ENCODE measurements at places on chromosomes 13 and 19.
A peak's percentile ranks its signal among the peaks of the same experiment; 100 is the strongest.

DNA sequence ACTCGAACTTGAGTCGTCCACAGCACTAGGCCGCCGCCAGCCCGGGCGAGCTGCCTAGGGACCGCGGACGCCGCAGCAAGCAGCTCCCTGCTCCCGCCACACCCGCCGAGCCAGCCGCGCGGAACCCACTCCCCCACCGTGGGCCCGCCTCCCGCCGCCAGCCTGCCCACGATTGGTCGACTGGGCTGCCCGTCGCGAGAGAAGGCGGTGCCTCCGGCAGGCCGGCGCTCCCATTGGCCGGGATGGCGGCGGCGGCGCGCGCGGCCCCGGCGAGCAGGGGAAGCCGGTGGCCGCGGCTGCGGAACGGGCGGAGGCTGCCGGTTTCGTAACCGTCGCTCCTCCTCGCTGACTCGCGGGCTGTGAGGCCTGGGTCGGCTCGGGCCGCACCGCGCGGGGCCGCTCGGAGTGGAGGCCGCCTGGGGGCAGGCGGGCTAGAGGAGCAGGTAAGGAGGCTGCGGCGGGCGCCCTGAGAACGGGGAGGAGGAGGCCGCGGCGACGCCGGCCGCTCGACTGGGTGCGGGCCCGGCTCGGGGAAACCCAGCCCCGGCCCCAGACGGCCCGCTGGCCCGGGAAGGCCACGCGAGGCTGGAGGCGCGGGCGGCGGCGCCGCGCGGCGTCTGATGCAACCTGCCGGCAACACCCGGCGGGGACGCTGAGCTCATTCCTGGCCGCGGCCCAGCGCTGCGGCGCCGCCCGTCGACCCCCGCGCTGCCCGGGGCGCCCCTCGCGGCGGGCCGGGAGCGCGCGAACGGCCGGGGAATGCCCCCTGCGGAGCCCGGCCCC, at the start of gene CEBPG:
CEBPG (plus strand) TSS at position 257 of the 783 bp plus-strand sequence. CDS start 5,531 bp downstream, outside the sequence.
- DNase-seq = peak; percentile 93

DNA sequence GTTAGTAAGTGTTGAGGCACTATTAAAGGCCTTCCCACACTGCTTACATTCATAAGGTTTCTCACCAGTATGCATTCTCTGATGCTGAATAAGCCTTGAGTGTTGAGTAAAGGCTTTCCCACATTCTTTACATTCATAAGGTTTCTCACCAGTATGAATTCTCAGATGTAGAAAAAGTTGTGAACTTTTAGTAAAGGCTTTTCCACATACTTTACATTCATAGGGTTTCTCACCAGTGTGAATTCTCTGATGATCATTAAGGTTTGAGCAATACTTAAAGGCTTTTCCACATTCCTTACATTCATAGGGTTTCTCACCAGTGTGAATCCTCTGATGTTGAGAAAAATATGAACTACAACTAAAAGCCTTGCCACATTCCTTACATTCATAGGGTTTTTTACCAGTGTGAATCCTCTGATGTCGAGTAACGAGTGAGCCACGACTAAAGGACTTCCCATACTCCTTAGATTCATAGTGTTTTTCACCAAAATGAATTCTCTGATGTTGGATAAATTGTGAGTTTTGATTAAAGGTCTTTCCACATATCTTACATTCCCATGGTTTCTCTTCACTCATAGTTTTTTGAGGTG, 24.2 kb downstream of the ZNF829 start:
- DNase-seq = no peak

DNA sequence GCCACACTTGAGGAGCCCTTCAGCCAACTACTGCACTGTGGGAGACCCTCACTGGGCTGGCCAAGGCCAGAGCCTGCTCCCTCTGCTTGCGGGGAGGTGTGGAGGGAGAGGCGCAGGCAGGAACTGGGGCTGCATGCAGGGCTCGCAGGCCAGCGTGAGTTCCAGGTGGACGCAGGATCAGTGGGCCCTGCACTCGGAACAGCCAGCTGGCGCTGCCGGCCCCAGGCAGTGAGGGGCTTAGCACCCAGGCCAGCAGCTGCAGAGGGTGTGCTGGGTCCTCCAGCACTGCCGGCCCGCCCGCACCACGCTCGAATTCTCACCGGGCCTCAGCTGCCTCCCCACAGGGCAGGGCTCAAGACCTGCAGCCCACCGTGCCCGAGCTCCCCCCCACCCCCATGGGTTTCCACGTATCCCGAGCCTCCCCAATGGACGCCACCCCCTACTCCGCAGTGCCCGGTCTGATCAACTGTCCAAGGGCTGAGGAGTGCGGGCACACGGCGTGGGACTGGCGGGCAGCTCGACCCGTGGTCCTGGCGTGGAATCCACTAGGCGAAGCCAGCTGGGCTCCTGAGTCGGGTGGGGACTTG, 1293.8 kb upstream of the PCDH9 start:
- no peak for DNase-seq

DNA sequence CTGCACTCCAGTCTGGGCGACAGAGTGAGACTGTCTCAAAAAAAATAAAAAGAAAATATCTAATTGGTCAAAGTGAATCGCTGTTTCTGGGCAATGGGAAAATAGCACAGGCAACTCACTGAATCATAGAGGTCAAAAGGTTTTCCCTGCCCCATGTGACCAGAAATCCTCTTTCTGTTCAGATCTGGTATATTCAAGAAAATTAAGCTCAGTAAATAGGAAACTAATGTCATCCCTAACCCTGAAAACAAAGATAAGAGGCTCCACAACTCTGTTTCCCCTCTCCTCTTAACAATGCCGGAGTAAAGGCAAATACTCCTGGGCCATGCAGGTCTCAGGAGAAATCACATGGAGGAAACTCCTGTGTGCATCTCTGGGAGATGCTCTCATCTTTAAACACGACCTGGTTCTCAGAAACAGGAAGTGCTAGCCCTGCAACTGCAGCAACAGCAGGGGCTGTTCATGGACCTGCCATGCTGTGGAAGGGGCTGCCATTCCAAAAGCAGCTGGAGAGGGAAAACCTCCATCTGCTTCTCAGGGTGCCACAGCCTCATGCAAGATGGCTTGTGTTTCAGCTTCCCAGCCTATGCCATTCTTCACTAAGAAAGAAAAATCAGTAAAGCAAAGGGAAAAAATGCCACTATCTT, 47.5 kb upstream of the SLC7A9 start:
- no peak for DNase-seq

- DNase-seq = no peak
Measured at GRCh38 chr13:51291341-51291740, 48.1 kb upstream of the SERPINE3 start.

DNA sequence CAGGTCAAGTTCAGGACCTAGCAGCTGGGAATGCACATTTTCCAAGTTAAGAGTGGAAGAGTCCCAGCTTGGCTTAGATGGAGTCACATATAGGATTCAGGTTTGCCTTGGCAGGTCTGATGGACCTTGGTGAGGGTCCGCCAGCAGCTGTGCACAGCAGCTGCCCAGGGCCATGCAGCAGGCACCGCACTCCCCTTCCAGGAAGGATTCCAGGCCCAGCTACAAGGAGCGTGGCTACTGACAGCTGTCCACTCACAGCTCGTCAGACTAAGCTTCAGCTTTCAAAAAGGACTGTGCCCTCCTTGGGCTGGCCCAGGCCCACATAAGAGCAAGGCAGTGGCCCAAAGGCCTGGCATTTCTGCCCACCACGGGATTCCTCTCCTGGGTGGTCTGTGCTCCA, 68.4 kb downstream of the ALOX5AP start:
- no peak for DNase-seq

GRCh38 chr13:49403996-49404702, 39.7 kb downstream of the CAB39L start:
- DNase-seq = no peak

GRCh38 chr19:42480335-42481095, 37.8 kb upstream of the CXCL17 start:
- DNase-seq = peak; percentile 3

DNA sequence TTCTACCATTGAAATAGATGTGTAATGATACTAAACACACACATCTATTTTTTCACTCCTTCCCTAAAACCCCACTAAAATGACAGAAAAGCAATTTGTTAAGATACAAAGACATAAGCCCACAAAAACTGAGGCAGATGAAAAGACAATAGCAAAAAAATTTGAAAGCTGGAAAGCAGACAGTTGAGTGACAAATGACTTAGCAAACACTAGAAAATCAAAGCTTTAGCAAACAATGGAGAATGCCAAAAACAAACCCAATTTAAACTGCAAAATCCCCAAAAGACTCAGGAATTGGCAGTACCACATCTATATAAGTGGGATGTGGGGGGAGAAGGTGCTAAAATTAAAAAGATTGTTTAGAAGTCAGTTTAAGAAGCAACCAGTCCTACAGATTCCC, 9.5 kb downstream of the TSC22D1 start:
- no peak for DNase-seq

GRCh38 chr19:43735957-43736356, 18.8 kb downstream of the SMG9 start:
- no peak for DNase-seq

- DNase-seq = no peak
Measured at GRCh38 chr19:16607819-16608218, 20.2 kb downstream of the MED26 start.

GRCh38 chr13:48210178-48210577, 22.8 kb upstream of the ITM2B start:
- no peak for DNase-seq

GRCh38 chr13:20667857-20668437, 35.6 kb upstream of the IL17D start:
- no peak for DNase-seq

- DNase-seq = peak; percentile 10
Measured at GRCh38 chr13:20525144-20525600, 485 bp downstream of the CRYL1 start.

GRCh38 chr19:30497034-30497433, 124.8 kb downstream of the ZNF536 start:
- no peak for DNase-seq

DNA sequence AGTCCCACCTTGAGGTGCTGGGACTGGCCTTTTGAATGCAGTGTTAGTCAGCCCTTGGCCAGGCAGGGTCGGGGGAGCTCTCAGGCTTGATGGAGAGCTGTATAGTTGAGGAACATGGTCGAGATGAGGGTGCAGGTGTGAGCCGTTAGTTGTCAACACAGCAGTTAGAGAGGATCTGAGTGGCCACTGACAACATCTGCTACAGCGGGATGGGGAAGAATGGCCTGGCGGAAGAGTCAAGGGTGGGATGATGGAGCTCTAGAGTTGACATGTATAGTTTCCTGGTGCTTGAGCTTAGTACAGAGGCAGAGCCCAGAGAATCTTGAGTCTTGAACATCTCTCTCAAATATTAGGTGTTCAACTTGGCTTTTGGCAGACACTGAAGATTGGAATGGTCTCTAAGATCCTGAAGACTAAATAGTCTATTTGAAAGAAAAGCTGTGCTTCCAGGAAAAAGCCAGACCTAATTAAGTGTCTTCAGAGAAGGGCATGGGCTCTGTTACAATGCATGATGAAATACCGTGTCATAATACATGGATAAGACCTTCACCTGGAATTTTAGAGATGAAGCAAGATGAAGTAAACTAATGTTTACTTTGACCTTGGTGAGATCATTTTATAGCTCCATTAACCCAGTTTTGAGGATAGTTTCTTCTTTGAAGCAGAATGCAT, 9.7 kb downstream of the PCCA start:
- DNase-seq = no peak

- DNase-seq = no peak
Measured at GRCh38 chr19:591099-591958, 1.6 kb downstream of the HCN2 start.

DNA sequence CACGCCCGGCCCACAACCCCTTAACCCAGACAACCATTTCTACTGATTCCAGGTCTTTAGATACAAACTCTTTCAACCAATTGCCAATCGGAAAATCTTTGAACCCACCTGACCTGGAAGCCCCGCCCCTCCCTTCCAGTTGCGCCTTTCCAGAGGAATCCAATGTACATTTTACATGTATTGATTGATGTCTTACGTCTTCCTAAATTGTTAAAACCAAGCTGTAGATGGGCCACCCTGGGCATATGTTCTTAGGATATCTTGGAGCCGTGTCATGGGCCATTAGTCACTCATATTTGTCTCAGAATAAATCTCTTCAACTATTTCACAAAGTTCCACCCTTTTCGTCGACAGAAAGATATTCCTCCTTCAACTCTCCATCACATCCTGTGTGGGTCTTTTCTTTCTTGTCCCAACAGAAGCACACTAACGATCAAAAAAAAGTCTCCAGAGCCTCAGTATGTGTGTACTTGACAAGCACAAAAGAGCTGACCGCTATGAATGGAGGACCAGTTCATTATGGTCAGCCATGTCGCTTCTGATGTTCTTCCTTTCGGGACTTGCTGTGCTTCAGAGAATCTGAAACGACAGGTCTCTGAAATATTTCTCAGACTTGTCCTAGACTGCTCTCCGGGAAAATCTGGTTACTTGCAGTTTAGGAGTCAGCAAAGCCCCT, 601 bp upstream of the ZNF749 start:
- DNase-seq = no peak

GRCh38 chr13:48682436-48682835, 28.7 kb downstream of the CYSLTR2 start:
- no peak for DNase-seq

DNA sequence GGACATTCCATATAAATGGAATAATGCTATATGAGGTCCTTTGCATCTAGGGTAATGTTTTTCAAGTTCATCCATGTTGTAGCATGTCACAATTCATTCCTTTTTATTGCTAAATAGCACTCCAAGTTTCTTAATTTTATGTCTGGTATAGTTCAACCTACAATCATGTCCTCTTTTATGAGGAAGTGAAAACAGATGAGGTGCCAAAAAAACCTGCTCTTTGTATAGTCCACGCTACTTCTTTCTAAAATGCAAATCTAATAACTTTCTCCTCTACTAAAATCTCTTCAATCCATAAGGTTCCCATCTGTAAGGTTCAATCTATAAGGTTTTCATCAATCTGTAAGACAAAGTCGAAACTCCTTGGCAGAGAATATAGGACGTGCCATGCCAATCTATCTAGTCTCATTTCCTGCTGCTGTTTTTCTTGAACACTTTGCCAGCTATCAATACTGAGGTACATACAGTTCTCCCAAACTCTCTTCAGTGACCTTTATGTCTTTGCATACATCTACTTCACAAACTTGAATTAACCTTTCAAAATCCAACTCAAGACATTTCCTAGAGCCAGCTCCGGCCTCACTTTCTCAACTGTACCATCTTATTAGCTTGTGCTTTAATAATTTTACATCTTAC, 33.7 kb downstream of the INTS6 start:
- DNase-seq = no peak

DNA sequence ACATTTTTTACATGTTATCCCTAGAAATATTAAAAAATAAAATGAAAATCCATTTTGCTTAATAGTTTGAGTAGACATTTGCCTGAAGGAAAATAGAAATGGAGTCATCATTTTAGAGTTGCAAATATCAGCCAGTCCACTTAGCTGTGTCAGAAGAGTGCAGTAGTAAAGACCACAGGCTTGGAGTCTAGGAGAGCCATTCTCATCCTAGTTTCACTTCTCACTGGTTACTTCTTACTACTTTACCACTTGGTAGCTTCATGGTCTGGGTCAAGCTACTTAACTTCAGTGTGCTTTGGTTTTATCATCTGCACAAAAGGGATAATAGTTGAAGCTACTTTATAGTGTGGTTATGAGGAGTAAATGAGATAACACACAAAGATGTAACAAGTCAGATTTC, 286.5 kb upstream of the NBEA start:
- no peak for DNase-seq

GRCh38 chr19:47487551-47488515, 3.8 kb upstream of the KPTN start:
- no peak for DNase-seq
